ENCODE measurements at places on chromosomes 1 and 21.

- DNase-seq, result no peak
Observed at GRCh38 chr1:227356620-227357146, 38.4 kb upstream of the CDC42BPA start.

DNA sequence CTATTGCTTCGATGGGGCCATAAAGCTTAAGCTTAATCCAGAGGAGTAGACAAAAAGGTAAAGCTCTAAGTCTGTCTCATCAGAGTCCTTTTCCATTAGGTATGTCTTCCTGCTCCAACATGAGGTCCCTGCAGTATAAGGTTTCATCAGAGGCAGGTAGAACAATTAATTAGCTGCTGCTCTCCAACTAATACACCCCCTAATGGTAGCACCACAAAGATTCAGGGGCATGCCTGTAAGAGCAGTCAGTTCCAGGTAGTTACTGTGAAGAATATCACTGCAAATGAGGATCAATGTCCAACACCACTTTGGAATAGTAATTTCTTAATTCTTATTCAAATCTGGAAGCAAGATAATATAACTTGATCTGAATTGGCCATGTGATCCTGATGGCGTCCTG lies 160.3 kb upstream of the ESRRG start:
- DNase-seq, result no peak

DNA sequence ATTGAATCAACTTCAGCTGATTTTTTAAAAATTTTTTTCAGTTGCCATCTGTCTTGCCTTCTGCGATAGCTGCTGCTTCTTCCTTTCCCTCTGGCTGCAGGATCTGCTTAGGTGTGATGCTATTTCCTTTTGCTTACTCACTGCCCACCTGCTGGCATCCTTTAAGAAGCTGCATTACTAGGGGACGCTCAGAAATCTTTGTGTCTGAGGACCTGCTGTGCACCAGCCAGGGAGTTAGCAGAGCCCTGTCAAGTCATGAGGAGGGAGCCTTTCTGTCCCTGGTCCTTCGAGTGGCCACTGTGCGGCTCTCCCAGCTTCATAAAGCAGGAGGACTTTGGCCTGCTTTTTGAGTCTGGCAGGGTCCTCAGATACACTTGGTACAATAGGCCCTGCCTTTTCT lies 327.8 kb downstream of the USH2A start:
- no peak for DNase-seq

GRCh38 chr1:244758708-244759107 lies 76.8 kb upstream of the COX20 start:
- DNase-seq, result no peak

- DNase-seq, result no peak
Observed at GRCh38 chr21:16378525-16378924, 648.7 kb downstream of the USP25 start.

DNA sequence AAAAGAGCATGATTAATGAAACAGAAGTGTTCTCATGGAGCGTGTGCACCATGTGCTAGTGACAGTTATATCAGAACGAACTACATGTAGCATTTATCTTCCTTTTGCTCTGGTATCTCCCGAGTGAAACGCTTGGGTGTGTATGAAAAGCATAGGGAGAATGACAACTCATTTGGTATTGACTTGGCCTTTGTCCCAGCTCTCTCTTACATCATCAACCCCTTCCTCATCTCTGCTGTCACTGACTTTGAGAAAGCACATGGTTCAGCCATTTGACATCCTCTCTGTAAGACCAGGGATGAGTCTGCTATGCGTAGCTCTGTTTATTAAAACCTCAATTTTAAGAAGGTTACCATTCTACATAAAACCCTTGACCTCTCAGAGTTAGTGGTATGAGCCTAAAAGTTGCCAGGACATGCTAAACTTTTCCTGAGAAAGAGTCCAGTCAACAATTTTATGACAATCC lies 201.0 kb downstream of the NRIP1 start:
- no peak for DNase-seq
